ENCODE measurements at places on chromosomes 2 and 18. TPM values are rescaled to one million over a fixed set of nuclear protein-coding genes. Genes with fewer than 3 reads are reported as not detected.
A peak's percentile ranks its signal among the peaks of the same experiment; 100 is the strongest.

DNA sequence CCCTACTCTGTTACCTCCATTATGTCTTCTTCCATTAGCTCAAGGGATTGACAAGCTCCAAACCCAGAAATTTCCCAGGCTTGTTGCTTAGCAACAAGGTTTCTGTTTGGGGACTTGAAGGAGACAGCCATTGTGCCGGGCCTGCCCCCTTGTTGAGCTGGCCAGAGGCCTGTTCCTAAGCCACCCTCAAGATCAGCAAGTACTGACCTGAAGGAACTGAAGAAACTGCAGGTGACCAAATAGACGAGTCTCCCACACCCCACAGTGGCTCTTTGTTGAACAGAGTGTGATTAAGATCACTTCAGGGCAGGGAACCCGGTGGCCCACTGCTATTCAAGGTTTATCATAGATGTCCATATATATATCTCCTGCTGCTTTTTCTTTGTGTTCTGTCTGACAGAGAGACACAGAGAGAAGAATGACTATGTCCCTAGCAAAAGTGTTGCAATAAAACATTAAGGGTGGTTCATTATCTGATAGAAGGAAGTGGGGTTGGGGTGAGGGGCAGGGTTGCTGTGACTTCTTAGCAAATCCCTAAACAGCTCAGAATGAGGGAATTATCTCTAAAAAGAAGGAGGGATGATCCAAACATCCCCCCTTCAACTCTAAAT, 69.2 kb downstream of the RNF144A start:
- DNase-seq, result no peak

GRCh38 chr2:16148632-16149348, 208.4 kb downstream of the MYCN start:
- DNase-seq, result no peak

GRCh38 chr2:75790814-75791467, 80.2 kb upstream of the GCFC2 start:
- DNase-seq, result no peak

IL1B gene
- not detected for total RNA-seq

GRCh38 chr18:40676668-40677067, 1278.4 kb upstream of the PIK3C3 start:
- DNase-seq, result no peak

DNA sequence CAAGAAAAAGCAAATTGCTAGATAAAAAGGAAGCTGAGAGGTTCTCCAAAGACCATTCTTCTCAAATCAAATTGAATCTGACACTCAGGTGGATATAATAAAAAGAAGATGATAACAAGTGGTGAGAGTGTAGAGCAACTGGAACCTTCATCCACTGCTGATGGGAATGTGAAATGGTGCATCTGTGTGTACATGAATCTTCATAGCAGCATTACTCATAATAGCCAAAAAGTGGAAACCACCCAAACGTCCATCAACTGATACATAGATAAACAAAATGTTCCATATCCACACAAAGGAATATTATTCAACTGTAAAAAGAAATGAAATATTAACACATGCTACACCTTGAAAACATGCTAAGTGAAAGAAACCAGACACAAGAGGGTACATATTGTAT, 357.2 kb upstream of the EPHA4 start:
- DNase-seq, result no peak

EPAS1 gene
- total RNA-seq, result 1.4 TPM

CD8B2 gene
- total RNA-seq, result not detected

GRCh38 chr2:230225486-230225885, at the start of gene SP140:
TSS of gene SP140 (plus strand) at chr2:230225736. CDS start at chr2:230225845, 109 bp downstream.
- no peak for DNase-seq

DNAH7 gene
- 0.09 TPM for total RNA-seq

OSBPL1A gene
- 32.0 TPM for total RNA-seq

DNA sequence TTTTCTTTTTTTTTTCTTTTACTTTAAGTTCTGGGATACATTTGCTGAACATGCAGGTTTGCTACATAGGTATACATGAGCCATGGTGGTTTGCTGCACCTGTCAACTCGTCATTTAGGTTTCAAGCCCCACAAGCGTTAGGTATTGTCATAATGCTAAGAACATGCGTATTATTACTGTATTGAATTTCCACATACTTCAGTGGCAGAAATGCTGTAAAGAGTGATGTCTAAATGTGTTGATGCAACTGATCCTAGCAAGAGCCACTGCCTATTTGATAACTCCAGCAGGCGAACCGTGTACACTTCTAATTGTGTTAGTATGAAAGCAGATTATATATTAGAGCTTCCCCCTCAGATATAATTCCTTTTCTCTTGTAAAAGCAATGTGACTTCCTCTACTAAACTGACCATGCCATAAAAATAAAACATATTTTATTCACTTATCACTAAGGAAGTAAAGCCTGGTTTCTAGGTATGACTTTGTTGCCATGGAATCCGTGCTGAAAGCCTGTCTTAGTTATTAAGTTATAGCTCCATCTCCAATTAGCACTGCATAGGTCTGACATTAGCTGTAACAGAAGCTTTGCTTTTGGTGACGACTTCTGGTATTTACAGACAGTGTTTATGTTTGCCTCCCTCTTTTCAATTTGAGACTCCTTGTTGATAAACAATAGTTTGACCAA, 280.0 kb downstream of the GALR1 start:
- DNase-seq, result no peak

DNA sequence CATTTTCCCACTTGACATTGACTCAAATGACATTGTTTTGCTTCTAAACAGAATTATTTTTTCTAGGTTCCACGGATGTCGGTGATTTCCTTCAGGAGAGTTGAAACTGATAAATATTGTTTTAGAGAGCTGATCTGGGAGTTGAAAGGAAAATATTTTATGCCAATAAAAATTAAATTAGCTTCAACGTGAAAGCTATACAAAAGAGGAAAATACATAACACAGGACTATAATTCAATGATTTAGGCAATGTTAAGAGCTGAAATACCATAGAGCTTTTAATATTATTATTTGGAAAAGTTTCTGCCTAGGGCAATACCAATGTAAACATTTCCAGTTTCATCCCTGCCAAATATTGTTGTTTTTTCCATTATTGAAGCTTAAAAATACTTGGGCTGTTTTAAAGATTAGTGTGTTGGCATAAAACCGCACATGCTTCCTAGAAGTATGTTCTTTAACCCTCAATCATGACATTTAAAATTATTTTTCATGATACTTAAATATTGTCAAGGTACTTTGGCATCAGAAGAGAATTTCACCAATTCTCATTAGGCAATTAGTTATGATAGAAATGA, 18.6 kb upstream of the PDE1A start:
- DNase-seq, result no peak

DOK6 gene
- 0.20 TPM for total RNA-seq

IL36RN gene
- total RNA-seq, result not detected

- DNase-seq, result no peak
These were observed 52.6 kb upstream of the MAP4K4 start for GRCh38 chr2:101644842-101645383.

DNA sequence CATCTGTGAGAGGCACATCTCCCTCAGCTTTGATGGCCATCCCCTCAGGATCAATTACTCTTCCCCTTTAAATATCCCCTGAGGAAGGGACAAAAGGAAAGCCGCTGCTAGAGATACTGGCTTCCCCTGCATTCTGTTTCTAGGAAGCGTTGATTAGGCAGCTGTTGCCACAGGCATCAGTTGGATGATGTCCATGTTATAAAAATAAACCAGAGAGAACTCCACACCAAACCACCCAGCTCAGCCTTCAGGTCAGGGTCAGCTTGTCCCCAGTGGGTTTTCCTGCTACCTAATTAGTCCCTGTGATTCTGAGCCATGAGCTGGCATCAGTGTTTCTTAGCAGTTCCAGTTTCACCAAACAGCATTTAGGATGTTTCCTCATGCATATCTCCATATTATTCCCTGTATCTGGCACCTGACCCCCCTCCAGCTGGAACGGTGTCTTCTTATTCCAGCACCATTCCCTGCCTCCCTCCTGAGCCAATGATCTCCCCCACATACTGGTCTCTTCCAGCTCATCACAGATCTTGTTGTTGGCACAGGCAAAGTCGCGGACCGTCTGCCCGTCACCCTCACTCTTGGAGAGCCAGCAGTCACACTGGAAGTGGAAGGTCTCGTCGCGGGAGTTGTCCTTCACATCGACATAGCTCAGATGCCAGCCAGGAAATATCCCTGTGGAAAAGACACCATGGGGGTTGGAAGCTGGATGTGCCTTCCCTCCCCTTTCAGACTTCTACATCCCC, 168.4 kb downstream of the LOXHD1 start:
- DNase-seq, result no peak

DNA sequence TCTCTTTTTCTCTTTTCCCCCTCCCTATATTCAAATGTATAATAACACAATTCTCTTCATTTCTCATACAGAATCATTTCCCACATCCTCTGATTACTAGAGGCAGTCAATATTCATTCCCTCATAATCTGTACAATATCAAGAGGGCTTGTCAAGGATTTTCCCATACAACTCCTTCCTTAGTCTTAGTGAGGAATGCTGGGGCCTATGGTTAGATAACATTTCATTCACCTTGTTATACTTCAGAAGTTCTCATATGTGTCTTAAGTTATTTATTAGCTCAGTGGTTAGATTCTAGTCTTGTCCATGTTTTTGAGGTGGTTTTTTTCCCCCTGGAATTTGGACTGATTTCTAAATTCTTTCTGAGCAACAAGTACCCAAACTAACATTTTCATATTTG, 289.5 kb downstream of the PDE11A start:
- DNase-seq, result no peak

DNA sequence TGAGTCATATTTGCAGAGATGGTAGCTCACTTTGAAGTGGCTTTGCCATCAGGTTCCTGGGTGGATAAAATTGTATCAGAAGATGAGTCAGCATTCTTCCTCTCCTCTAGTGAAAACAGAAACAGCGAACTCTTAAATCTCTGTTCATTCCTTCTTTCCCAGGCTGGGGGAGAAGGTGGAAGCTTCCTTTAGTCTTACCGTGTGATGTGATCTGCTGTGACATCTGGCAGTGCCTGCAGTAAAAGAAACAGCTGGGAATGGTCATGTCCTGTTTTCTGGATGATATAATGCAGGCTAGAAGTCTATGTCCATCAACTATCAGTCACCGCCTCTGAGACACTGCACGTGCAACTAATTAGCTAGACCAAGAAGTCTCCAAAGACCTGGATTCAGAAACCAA, 171.6 kb downstream of the VAPA start:
- DNase-seq, result no peak

BMP10 gene
- total RNA-seq, result not detected

GRCh38 chr2:114201781-114202180, 240.7 kb upstream of the DPP10 start:
- no peak for DNase-seq

GRCh38 chr2:43160778-43161177, 65.6 kb downstream of the ZFP36L2 start:
- DNase-seq, result no peak

GRCh38 chr2:235690082-235690808, 196.4 kb downstream of the AGAP1 start:
- DNase-seq, result no peak

DNA sequence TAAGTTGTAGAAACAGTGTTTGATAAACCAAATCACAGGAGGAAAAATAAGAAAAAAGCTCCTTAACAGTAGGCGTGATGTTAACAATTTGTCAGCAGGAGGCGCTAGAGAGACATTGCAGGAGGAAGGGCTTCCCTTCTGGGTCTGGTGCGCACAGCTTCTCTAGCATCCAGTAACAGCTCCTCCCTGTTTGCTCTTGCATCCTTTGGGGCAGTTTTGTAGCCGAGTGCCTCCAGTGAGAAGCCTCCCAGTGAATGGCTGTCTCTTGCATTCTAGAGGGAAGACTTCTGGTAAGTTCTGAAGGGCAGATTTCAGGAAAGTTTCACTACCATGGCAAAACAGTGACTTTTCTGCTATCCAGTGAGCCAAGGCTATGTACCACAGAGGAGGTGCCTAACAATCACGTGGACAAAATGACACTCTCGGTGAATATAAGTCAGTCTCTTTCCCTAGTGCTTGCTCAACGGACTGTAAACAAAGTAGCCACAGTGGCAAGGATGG, 9.5 kb upstream of the ZNF396 start:
- peak; percentile 78 for DNase-seq

FECH gene
- 24.8 TPM for total RNA-seq

- DNase-seq, result no peak
These were observed 16.6 kb downstream of the INPP5D start for GRCh38 chr2:233076749-233077148.

EGR4 gene
- 1.2 TPM for total RNA-seq

DNA sequence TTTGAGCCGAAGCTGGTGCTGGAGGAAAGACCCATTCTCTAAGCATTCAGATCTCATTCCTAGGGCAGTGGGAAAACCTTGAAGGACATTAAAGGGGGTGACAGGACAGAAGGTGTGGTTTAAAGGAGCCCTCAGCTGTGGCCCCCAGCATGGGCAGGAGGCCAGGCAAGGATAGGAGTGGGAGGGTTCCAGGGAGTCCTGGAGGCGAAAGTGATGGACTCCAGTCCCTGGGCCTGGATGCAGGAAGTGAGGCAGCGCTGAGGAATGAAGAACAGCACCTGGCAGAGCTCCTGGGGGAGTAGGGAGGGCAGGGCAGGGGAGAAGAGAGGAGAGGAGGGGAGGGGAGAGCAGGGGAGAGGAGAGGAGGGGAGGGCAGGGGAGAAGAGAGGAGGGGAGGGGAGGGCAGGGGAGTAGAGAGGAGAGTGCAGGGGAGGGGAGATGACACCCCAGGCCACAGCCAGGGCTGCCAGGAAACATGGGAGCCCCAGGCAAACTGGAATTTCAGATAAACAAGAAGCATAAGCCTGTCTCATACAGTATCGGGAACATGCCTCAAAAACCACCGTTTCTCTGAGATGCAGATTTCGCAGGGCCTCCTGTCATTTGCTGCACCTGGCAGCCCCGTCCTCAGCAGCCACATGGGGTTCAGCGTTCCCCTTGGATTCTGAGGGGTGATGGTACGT, 5.7 kb downstream of the RAMP1 start:
- DNase-seq, result no peak

DNA sequence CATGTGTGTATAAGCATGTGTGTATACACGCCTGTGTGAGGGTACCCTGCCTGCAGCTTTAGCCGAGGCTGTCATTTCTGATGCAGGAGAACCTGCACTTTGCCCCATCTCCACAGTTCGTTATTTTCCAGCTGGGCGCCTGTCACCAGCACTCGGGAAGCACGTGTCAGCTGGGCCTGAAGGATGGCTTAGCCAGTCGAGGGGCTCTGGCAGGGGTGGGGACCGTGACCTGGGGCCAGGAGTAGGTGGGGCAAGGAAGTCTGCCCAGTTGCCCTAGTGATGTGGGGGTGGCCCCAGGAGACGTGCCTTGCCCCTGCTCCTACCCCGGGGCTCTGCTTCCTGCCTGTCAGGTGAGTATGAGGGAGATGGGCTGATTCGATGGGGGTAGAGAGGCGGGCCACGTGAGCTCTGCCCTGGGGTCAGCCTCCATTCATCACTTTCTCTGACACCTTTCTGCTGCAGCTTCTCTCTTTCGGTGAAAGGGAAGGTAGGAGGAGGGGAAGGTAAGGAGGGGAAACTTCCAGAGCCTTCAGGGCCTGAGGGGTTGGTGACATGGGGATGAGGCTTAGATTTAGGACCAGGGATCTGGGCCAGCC, 130.6 kb upstream of the SKOR2 start:
- no peak for DNase-seq

ILKAP gene
- total RNA-seq, result 40.3 TPM

All from H9 (cell line).